Aortic smooth muscle cell (primary cell): ENCODE measurements at places on chromosomes 3 and 15. TPM values are rescaled to one million over a fixed set of nuclear protein-coding genes. Genes with fewer than 3 reads are reported as not detected.

The RBPMS2 gene
- under 0.01 TPM in 1 of 2 replicates, not detected in the other for total RNA-seq

The WNT7A gene
- not detected in 2 replicates for total RNA-seq

The SHF gene
- total RNA-seq = 1.2 and 1.4 TPM in 2 replicates

The BDH1 gene
- total RNA-seq = 0.92 and 0.93 TPM in 2 replicates

The MESP1 gene
- 0.37 and 0.53 TPM in 2 replicates for total RNA-seq
